ENCODE measurements at places on chromosomes 11 and 22.

DNA sequence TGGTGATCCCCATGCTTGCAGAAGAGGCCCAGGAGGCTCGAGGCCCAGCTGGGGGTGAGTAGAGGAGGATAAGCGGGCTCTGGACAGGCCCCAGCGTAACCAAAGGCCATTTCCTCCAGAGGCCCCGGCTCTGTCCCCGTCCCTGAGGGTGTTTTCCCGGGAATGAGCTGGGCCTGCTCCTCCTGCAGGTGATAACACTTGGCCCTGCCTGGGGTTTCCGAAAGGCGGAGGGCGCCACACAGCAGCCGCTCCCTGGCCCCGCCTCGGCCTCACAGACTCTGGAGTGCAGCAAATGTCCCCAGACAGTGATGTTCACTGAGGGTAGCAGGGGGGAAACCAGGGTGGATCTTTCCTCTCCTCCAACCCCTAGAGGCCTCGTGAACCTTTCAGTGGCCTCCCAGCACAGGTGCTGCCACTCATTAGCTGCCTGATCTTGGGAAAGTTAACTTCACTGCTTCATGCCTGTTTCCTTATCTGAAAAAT is 10.5 kb upstream of the MGAT3 start:
- no peak for DNase-seq

- DNase-seq = no peak
Observed at GRCh38 chr22:46436595-46437175, 100.7 kb downstream of the CELSR1 start.

DNA sequence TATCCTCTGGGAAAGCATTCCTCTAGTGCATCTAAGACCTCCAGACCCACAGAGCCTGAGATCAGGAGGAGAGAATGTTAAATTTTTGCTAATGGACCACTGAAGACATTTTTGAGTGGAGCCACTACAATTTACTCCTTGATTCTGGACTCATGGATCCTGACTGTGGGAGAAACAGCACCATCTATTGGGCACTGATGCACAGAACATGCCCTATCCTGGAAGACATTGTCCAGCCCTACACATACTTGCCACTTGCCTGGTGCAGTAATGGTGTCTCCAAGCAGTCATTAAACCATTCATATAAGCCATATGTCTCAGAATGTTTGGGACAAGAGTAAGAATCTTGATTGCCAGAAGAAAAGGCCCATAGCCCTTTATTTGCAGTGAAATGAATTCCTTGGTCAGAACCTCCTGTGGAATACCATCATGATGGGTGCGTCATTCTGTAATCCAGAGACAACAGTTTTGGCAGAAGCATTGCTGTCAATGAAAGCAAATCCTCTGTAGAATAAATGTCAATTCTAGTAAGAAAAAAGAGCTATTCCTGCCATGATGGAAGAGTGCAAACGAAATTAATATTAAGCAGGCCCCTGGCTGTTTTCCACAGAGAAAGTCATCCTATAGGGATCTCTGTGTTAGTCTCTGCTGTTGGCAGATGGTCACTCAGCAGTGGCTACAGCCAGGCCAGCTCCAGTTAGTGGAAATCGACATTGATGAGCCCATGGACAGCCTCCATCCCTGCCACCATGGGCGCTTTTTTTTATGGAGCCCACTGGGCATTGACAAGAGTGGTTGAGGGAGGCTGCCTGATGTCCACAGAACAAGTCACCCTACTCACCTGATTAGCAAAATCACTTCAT is 43.5 kb downstream of the GGTLC2 start:
- no peak for DNase-seq

GRCh38 chr22:41308544-41308947 is 7.2 kb downstream of the ZC3H7B start:
- DNase-seq = no peak

- DNase-seq = no peak
Observed at GRCh38 chr11:40384991-40385390, 1074.5 kb downstream of the LRRC4C start.

GRCh38 chr11:126122863-126123262 is 60.2 kb upstream of the CDON start:
- no peak for DNase-seq

- no peak for DNase-seq
Observed at GRCh38 chr11:100876815-100877520, 189.9 kb downstream of the ARHGAP42 start.

DNA sequence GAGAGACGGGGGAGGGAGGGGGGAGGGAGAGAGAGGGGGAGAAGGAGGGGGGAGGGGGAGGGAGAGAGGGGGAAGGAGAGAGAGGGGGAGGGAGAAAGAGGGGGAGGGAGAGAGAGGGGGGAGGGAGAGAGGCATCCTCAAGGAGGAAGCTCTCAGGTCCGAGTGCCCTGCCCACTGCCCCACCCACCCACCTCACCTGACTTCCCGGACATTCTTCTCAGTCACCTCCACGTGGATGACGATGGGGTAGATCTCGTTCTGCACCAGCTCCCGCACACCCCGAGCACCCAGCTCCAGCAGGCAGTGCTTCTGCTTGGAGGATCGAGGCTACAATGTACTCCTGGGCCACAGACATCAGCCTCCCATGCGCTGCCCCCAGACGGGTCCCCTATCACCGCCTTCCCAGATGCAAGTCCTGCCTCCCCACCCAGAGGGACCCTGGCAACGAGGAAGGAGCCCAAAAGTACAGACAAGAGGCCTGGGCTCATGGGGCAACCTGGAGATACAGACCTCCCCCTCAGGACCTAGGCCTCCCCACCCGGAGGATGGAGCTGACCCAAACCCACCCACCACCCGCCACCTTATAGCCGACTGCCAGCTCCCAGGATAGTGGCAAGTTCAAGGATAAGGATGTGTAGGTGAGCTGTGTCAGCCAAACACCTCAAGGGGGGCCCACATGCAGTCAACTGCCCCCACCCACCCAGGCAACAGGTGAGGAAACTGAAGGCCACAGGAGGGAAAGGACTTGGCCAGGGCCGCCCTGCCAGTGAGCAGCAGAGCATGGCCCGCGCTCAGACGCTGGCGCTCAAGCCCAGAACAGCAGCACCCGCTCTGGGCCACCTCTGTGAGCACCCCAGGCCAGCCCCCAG is 5.6 kb upstream of the MFNG start:
- no peak for DNase-seq

DNA sequence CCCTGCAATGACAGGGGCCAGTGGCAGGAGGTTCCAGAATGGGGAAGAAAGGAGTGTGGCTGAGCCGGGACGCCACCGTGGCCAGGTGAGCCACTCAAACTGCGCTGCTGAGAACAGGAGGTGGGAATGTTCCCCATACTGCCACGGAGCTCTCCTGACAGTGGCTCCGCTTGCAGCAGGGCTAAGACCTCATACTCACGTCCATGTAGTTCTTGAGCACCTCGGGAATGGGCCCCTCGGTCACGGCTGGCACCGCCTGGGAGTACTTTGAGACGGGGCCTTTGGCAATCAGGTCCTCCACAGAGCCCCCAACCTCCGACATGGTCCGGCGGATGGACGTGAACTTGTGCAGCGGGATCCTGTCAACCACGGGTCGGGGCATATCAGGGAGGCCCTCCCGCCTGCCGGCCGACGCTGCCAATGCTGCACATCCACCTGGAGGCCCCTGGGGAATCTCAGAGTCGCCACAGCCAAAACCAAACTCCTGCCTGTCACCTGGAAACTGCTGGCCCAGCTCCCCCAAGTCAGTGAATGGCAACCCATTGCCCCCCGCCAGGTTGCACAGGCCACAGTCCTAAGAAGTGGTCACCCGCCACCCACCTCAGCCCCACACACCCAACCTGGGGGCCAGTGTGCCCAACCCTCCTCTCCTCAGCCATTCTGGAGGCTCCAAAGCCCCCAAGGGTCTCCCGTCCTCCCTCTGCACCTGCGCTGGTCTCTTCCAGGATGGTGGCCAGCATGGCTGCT is 2.4 kb downstream of the CTSD start:
- no peak for DNase-seq

GRCh38 chr11:1194231-1194976 is 28.5 kb upstream of the MUC5B start:
- DNase-seq = no peak

GRCh38 chr11:126790550-126791081 is 210.0 kb downstream of the KIRREL3 start:
- no peak for DNase-seq

DNA sequence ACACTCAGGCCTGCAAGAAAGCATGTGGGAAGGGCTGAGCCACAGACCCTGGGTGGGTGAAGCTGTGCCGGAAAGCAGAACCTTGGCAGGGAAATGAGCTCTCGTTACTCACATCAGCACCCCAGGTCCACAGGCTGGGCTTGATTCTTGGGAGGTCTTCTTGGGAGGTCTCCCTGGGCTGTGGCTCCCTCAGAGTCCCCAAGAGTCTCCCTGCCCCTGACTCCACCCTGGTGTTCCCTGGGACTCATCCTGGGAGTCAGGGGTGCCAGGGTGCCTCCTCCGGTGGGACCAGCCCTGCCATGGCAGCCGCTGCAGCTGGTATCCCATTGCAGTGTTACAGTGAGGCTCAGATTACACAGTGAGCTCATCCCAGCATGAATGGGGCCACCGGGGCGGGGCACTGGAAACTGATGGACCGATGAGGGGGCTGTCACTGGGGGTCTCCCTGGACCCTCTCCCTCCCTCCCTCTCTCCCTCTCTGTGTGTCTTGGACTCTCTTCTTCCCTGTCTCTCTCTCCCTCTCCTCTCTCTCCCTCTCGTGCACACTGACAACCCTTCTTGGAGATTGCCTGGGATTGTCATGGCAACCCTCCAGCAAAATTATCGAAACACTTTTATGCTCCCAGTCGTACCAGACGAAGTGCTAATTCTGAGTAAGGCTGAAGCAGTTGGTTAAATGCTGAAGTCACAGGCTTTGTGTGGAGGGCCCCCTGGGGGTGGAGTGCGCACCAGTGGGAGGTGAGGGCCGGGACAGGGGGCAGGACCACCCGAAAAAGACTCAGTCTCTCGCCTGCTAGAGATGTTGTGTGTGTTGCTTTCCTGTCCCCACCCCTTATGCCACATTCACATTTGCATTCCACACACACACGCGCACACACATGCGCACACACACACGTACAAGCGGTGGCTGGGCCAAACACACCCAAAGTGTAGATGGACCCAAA is 8.6 kb upstream of the C11orf96 start:
- DNase-seq = no peak

- no peak for DNase-seq
Observed at GRCh38 chr22:20742764-20743163, 31.1 kb upstream of the SERPIND1 start.

- DNase-seq = no peak
Observed at GRCh38 chr11:48063424-48063978, 83.1 kb downstream of the PTPRJ start.

DNA sequence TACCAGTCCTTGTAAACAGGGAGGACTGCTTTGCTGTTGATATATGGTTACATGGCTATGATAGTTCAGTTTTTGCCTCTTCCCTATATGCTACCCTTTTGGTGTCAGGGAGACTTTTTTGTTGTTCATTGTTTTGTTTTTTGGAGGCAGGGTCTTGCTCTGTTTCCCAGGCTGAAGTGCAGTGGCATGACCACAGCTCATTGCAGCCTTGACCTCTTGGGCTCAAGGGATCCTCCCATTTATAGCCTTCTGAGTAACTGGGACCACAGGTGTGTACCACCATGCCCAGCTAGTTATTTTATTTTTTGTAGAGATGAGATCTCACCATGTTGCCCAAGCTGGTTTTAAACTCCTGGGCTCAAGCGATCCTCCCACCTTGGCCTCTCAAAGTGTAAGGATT is 38.6 kb upstream of the SPTBN2 start:
- DNase-seq = no peak

DNA sequence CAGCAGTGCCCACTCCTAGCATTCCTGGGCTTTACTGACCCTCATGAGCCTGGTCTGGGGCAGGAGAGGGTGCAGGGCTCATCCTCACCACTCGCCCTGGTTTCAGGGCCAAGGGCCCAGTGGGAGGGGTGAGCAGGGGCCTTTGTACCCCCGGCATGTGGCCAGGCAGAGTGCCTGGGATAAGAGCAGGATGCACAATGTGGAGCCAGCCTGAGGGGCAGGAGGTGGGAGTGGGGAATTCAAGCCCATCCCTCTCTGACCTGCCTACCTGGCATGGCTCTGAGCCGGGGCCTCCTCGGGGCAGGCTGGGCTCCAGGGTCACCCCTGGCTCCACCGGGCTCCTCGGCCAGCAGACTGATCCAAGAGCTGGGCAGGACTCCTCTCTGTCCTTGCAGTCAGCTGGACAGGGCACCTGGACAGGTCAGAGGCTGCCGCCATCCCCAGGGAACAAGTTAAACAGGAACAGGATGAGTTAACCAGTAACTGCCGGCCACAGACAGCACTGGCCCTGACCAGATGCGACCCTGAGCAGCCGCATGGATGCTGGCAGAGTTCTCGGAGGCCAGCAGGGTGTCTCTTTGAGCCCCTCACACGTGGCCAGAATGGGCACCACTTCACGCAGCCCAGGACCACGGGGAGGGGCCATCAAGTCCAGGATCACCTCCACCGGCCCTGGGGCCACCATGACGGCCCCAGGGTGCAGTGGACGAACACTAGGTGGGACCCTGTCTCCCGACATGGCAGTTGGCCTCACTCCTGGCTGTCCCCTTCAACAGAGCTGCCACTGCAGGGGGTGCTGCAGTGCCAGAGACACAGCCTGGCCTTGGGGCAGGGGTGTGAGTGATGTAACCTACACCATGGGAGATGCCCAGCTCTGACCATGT is 5.0 kb downstream of the SIGIRR start:
- DNase-seq = no peak
